Motor neuron (in vitro differentiated cells): ENCODE measurements at places on chromosomes 13 and 19.

GRCh38 chr13:79880818-79881217 lies 399.9 kb downstream of the NDFIP2 start:
- ATAC-seq: no peak

GRCh38 chr13:95480791-95481780 lies 71.4 kb upstream of the CLDN10 start:
- peak; percentile 48 for ATAC-seq

GRCh38 chr13:80131204-80131603 lies 209.7 kb downstream of the SPRY2 start:
- peak; percentile 56 for ATAC-seq

DNA sequence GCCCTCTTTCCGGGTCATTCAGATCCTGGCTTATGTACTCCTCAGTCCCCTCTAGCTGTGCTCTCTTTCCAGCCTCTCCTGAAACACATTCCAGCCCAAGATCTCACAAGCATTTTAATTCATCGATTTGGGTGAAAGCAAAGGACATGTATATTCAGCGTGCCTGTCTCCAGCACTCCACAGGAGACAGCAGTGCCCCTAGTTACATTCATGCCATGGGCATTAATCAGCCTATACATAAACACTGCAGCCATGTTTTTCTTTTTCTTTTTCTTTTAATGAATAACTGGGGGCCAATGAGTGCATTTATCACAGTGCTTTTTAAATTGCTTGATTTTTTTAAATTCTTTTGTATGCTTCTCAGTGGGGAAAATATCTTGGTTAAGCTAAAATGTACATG lies 199.1 kb downstream of the DCT start:
- peak; percentile 97 for ATAC-seq

DNA sequence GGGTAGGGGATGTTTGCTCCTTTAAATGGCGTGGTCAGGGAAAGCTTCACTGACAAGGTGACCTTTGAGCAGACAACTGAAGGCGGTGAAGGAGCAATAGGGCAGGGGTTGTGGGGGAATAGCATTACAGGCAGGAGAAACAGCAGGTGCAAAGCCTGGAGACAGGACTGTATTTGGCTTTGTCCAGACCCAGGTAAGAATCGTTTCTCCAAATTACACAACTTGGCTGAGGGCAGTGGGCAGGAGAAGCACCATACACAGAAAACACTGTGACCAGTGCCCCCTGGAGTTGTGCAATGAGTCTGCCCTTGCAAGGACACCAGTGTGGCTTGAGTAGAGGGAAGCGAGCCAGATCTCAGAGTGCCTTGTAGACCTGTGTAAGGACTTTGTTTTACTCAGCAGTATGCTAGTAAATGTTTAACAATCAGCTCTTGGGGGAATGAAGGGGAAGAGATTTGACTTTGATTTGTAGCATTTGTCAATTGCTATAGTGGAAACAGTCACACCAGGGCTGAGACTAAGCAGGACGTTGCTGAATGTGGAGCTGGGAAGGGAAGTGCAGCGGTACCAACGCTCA lies 360.0 kb downstream of the DCT start:
- ATAC-seq: no peak

DNA sequence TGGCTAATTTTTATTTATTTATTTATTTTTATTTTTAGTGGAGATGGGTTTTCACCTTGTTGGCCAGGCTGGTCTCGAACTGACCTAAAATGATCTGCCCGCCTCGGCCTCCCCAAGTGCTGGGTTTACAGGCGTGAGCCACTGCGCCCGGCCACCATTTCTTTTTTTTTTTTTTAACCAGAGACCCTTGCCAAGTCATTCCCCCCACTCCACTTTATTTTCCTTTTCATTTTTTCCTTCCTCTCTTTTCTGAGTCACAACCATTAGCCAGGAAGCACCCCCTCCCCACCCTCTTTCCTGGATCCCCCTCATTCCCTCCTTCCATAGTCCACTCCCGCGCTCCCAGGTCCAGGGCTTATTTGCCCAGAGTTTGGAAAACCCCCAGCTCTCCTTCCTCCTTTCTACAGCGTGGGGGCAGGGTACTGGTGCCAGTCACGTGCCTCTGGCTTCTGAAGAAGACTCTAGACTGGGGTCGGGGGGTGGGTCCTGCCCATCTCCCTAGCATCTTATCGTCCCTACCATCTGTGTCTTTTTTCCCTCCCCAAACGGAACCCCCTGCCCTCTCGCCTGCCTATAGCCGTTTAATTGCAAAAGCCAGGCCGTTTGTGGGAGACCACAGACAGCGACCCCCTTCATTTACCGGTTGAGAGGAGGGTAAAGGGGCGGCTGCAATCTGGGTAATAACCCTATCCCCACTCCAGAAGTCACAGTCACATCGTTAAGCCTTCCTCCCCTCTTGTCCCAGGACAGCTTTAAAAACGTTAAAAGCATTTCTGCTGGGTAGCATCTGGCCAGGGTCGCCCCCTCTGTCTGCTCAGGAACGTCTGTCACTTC lies 1.1 kb upstream of the CALR start:
- no peak for ATAC-seq

DNA sequence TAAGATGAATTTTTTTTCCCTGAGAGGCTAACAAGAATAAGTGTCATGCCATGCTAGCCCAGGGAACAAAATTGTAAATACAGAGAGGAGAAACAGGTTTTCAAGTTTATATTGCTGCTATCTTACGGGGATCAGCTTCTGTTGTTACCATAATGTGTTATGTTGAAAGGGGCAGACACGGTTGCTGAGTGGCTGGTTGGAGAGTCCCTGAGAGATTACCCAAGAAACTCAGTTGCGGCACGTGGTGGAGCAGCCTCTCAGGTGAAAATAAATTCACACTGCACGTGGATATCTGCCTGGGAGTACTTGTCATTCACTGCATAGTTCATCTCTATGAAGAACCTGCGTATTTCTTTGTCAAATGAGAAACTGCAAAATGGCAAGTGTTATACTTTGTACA lies 293.6 kb downstream of the TDRD3 start:
- no peak for ATAC-seq

DNA sequence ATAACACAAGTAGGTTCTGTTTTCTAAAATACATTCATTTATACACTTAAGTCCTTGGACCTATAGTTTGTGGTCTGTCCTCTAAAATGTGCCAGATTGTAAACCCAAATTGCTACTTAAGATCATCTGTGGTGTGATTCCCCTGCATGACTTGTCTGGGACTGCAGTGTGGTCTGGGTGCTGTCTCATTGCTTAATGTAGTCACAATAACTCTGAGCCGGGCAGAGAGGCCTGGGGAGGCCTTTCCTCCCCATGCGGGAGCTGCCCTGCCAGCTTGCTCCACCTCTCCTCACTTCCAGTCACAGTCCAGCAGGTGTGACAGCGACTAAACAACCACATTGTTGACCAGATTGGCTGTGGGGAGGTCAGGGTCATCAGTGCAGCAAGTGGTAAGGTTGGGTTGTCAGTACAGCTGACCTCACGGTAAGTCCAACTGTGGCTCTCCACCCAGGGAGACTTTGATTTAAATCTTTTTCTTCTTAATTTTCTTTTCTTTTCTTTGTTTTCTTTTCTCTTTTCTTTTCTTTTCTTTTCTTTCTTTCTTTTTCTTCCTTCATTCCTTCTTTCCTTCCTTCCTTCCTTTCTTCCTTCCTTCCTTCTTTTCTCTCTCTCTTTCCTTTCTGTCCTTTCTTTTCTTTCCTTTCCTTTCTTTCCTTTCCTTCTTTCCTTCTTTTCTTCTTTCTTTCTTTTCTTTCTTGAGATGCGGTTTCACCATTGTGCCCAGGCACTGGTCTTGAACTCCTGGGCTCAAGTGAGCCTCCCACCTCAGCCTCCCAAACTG lies 4.4 kb upstream of the TUBA3C start:
- ATAC-seq: no peak

- ATAC-seq: no peak
These were observed 10.8 kb downstream of the RINL start for GRCh38 chr19:38867171-38867780.

- ATAC-seq: no peak
These were observed 12.7 kb downstream of the SMIM24 start for GRCh38 chr19:3467437-3468198.
